ENCODE measurements at places on chromosomes 3 and 15.

- peak; percentile 70 for DNase-seq
Measured at GRCh38 chr3:50971487-50971924, 296.8 kb downstream of the DOCK3 start.

DNA sequence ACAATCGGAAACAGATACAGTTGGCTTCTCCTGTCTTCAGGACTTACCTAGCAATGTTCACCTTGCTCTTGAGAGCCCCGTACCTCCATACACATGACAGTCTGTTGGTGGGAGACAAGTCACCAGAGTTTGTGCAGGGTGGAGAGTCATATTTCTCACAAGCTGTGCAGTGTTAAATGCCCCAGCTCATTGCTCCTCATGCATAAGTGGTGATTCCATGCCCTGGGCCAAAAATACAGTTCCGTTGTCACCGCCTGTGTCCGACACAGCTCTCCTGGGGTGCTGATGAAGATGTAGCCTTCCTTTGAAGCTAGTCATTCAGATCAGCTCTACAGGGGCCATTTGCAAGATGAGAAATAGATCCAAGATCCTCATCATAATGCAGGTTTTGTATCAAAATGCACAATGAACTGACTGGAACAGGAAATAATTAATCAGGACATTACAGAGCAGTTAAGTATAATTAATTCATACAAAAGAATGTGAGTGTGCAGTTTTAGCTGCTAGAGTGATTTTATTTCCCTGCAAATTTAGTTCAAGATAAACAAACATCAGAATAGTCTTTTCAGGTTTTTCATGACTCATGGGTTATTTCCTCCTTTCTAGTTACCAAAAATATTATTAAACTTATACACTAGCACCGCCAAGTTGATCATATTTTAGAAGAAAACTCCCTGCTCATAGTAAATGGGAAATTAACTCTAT is 66.5 kb downstream of the CD47 start:
- no peak for DNase-seq

DNA sequence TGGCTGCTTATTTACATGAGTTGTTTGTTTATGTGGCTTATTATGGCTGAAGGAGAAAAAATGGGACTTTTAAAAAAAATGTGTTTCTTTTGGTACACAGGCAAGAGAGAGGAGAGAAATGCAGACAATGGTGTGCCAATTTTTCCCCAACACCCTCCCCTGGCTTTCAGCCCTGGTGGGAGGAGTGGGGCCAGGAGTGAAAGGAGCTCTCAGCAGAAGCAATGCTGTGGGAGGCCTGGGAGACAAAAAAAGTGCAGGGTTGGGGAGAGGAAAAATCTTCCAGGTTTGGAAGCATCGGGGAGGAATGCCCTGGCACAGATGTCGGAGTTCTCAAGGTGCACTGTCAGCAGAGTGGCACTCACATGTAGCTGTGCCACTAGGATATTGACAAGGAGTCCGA is 117.7 kb upstream of the FOXB1 start:
- DNase-seq = no peak

DNA sequence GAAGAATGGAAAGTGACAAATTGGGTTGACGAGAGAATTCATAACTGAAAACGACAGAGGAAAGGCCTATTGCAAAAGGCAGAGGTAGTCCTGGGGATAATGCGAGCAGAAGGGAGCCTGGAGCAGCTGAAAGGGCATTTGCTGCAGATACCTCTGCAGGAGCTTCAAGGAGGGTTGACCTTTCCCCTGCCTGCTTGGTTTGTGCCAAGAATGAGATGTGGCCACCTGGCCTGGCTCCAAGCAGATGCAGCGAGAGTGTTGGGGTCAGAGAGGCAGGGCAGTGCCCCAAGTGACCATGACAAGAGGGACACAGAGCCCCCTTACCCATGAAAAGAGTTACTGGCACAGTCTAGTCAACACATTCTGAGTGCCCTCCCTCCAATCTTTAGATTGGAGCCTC is 43.5 kb downstream of the SLC41A3 start:
- no peak for DNase-seq

GRCh38 chr15:86833595-86833994 is 753.9 kb downstream of the AGBL1 start:
- DNase-seq = no peak

DNA sequence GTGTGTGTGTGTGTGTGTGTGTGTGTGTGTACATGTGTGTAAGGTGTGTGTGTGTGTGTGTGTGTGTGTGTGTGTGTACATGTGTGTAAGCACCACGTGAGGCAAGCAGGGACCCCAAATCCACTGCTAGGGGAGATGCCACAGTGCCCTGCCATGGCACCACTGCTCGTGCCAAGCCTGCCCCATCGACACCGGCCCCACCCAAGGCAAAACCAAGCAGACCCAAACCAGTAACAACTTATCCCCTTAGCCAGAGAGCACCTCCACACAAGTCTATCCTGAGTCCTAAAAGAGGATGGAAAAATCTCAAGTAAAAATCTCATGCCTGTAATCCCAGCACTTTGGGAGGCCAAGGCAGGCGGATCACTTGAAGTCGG is 45.1 kb downstream of the BDH1 start:
- no peak for DNase-seq
